NCI-H226 (cell line): ENCODE measurements at places on chromosomes 3 and 15.

DNA sequence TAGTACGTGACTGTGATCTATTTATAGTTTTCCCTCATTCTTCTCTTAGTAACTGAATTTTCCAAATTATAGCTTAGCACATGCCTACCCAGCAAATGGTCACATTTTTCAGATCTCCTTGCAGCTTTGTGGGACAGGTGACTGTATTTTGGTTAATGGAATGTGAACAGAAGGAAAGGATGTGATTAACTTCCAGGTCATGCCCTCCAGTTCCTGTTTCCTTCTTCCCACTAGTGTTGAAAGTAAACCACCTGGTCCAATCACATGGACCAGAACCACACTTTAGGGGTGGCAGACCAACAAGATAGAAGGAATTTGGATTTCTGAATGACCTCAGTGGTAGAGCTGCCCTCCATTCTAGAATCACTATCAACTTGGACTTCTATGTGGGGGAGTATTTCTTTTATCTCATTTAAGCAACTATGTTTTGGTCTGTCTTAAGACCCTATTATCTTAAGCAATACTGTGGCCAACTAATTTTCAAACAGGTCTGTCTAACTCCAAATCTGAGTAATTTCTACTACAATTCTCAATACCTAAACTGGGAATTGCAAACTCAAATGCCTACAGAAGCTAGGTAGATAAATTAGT is 76.0 kb upstream of the TSC22D2 start:
- peak; percentile 43 for DNase-seq

- DNase-seq: peak; percentile 70
Measured at GRCh38 chr3:71160785-71161546, 422.6 kb downstream of the FOXP1 start.

GRCh38 chr3:179450261-179450701 is 989 bp downstream of the GNB4 start:
- DNase-seq: no peak

- peak; percentile 56 for DNase-seq
Measured at GRCh38 chr15:98881526-98882520, 125.8 kb downstream of the PGPEP1L start.

GRCh38 chr3:184821034-184821433 is 9.1 kb downstream of the VPS8 start:
- no peak for DNase-seq

DNA sequence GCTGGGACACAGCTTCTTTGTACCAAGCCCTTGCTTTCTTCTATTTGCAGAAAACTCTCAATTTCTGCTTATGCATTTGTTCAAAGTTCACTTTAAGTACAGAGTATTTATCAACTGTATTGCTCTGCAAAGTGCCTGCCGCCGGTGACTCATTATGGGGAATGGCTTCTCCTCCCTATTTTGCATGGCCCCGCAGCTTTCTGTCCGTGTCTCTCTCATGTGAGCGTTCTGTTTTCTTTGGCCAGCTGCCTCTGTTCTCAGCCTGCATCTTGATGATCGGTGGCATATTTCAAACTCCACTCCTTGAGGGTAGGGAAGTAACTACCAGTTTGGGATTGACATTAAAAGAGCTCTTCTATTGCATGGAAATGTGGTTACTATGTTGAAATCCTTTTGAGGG is 28.6 kb upstream of the ST8SIA2 start:
- no peak for DNase-seq

DNA sequence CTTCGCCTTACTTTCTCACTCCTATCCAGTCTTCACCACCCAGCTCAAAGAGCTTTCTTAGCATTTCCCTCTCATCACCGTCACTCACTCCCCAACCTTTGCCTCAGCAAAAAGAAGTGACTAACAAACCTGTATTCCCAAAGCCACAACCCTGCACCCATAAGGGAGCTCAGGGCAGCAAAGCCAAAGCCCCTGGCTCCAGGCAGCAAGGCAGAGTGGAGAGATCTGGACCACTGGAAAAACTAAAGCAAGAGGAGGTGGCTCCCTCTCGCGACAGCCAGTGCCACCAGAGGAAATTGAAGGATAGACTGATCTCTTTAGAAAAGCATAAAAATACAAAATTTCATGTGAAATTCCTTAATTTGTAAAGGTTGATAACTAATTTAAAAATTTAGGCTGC is 25.1 kb upstream of the CDCP1 start:
- DNase-seq: no peak

GRCh38 chr15:65869954-65870871 is 922 bp downstream of the RAB11A start:
- DNase-seq: peak; percentile 75
